ENCODE measurements at places on chromosomes 12 and 14.
A peak's percentile ranks its signal among the peaks of the same experiment; 100 is the strongest.

GRCh38 chr12:68451261-68452077 is 119.3 kb upstream of the MDM1 start:
- peak; percentile 44 for DNase-seq

DNA sequence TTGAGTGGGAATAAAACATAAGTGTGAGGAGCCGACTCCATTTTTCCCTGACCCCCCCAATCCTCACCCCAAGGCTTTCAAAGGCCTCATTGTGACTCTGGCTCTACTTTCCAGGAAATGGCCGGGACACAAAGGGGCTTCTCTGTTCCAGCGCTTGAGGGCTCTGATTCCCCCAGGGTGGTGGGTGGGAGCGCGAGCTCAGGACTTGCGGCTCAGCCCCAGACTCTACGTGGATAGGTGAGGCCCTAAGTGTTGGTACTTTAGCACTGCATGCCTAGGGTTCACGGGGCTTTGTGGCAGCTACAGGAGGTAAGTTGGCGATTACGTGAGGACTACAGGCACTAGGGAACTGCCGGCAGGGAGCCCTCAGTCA is 553 bp downstream of the CNPY2 start:
- no peak for DNase-seq

DNA sequence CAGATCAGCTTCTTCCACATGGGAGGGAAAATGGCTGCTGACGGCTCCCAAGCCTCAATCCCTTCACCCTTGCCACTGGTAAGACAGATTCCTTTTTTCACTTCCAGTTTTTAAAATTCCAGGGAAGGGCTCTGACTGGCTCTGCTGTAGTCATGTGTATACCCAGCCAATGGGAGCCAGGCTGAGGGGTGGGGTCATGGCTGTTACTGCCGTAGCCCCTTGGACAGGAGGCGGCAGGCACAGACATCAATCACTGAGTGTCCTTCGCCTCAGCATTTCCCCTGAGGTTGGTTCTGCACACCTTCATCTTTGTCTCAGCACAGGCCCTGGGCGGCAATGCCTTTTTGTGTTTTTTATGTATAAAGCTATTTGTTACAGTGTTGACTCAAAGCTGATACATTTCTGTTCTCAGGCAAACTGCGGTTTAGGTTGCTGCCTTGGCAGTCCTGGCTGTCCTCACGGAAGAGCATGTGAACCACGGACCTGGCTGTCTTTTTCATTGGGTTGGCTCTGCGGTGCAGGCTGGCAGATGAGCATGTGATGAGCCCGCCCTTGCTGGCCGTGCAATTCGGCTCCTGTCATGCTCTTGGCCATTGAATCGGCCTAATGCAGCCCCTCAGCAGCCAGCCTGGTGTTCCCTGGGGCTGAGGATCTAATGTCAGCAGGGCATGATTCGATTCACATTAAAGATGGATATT is 74.3 kb downstream of the PPM1A start:
- DNase-seq, result no peak

- peak; percentile 53 for DNase-seq
Measured at GRCh38 chr14:20524027-20524426, 18.7 kb downstream of the RNASE10 start.

DNA sequence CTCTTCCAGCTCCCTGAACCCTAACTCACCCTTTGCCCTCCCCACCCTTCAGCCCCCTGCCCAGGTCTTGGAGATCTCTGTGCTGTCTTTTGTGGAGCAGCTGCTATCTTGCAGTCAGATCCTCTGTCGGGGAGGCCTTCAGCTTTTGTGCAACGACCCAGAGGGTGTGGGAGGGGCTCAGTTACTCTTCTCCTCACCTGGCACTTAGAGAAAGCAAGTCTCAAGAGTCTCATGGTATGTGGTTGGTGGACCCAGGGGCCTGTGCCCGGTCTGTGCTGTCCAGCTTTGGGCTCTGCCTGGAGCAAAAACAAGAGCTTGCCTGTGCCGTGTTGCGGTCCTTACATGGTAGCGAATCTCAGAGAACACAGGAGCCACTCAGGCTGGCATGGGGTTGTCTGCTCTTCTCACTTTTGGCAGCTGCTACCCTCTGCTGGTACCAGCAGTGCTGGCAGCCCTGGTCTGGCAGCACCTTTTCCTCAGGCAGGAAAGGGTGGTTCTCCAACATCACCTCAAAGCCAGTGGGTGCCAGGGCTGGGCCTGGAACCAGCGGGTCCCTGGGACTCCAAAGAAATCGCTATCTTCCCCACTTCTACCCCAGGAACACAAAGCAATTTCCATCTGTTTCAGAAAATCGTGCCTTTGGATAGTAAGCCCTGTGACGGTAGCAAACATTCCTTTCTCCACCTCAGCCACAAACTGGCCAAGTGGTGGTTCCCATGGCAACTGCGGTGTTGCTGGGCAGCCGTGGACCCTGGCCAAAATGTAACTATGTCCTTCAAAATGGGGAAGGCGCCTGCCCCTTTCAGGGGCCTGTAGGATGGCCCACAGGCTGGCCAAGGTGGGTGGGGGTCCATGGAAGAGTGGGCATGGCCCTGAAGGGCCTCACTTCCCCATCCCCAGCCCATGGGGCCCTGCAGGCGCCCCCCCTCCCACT is 90.0 kb downstream of the RIN3 start:
- peak; percentile 61 for DNase-seq

- no peak for DNase-seq
Measured at GRCh38 chr12:100956311-100956852, 161.8 kb downstream of the ANO4 start.

DNA sequence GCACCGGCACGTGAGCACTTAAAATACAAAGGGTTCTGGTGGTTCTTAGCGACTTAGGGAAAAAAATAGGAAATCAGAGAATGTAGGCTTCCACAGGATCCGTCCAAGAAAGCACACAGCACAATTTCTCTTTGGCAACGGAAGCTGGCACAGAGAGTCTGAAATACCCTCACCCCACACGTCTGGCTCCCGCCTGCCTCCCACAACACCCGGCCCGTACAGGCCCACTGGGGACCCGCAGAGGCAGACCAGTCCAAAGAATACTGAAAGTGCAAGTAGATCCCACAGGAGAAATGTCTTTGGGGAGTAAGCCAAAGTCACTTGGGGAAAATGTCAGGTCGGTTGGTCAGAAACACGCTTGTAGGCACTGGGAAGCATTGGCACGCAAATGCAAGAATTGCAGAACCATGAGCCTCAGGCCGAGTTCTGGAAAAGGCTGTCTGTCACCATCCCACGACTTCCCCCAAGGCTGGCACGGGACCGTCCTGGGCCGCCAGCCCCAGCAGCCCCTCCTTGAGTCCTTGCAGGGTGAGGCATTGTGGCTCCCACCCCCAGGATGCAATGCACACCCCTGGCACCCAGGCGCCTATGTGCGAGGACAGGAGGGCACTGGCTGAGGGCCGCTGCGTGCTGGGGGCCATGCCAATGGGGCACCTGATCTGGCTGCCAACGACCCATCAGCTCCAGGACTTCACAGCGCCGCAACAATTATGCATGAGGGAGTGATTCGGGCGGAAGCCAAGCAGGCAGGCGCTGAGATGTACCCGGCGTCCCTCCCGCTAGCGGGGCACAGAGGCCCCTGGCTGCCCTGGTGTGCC is 29.7 kb downstream of the CHGA start:
- DNase-seq, result no peak

DNA sequence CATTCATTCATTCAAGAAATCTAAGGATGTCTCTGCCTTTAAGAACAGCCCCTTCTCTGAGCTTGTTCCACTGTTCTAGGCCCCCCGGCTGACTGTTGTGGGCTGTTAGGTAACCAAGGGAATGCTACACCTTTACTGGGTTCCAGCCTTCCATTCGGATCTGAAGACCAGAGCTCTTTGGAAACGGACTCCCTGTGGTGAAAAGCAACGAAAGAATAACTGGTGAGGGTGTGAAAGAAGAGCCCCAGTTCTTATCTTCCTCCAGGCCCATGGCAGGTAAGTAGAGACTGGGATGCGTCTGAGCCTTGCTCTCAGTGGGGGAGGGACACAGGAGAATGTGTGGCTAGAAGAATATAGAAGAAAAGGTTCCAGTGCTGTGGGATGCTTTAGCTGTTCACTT is 207.4 kb downstream of the TMEM132D start:
- no peak for DNase-seq

- DNase-seq, result no peak
Measured at GRCh38 chr12:13275241-13276085, 78.9 kb downstream of the EMP1 start.

- DNase-seq, result no peak
Measured at GRCh38 chr14:36241183-36241582, 64.7 kb upstream of the PTCSC3 start.

DNA sequence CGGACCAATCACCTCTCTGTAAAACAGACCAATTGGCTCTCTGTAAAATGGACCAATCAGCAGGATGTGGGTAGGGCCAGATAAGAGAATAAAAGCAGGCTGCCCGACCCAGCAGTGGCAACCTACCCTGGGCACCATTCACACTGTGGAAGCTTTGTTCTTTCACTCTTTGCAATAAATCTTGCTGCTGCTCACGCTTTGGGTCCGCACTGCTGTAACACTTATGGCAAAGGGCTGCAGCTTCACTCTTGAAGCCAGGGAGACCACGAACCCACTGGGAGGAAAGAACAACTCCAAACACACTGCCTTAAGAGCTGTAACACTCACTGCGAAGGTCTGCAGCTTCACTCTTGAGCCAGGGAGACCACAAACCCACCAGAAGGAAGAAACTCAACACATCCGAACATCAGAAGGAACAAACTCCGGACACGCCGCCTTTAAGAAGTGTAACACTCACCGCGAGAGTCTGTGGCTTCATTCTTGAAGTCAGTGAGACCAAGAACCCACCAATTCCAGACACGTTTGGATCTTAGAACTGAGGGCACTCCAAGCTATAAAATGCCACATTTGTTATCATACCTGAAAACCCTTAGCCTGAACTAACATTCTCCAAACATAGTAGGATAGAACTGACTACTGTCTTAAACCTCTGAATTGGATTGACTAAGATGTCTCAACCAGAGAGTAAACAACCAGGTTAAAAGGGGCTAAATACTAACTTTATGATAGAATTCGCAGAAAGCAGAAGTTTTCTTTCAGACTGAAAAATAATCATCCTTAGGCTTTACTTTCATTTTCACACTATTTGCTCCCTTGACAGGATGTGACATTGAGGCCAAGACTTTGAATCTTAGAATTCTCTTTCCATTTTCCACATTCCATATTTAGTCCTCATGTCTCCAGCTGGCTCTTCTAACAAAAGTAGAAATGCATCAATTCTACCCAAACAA is 33.6 kb downstream of the CDKL1 start:
- no peak for DNase-seq

DNA sequence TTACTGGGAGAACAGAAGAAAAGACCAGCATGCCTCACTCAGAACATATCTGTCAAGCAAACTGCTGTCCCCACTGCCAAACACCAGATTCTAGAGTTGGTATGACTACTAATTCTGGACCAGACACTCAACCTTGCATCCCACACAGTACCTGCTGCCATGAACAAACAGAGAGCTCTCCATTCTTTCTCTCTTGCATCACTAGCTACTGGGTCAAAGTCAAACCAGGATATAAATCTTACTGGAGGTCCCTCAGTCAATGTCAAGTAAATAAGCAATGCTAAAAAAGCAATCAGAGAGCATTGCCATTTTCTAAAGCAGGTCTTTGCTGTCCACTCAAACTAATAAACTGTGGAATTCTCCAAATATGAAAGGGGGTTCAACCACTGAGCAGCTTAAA is 452.4 kb upstream of the SEL1L start:
- no peak for DNase-seq

- DNase-seq, result peak; percentile 41
Measured at GRCh38 chr12:51886021-51886710, 1.7 kb upstream of the ANKRD33 start.

DNA sequence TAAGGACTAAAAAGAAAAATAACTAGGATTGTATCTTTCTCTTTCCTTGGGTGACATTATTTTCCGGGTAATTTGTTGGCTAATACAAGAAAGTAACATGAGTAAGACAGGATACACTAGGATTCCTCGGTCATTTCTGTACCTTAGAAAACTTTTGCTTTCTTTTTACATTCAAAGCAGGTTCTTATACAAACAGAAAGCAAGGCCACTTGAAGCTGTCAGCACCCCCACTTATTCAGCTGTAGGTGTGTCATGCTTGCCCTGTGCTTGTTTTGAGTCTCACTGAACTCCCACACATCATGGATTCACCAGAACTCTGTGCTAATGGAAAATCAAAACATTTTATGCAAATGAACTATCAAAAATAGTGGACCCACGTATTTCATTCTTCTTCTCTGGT is 266.8 kb upstream of the CLEC14A start:
- DNase-seq, result peak; percentile 37

DNA sequence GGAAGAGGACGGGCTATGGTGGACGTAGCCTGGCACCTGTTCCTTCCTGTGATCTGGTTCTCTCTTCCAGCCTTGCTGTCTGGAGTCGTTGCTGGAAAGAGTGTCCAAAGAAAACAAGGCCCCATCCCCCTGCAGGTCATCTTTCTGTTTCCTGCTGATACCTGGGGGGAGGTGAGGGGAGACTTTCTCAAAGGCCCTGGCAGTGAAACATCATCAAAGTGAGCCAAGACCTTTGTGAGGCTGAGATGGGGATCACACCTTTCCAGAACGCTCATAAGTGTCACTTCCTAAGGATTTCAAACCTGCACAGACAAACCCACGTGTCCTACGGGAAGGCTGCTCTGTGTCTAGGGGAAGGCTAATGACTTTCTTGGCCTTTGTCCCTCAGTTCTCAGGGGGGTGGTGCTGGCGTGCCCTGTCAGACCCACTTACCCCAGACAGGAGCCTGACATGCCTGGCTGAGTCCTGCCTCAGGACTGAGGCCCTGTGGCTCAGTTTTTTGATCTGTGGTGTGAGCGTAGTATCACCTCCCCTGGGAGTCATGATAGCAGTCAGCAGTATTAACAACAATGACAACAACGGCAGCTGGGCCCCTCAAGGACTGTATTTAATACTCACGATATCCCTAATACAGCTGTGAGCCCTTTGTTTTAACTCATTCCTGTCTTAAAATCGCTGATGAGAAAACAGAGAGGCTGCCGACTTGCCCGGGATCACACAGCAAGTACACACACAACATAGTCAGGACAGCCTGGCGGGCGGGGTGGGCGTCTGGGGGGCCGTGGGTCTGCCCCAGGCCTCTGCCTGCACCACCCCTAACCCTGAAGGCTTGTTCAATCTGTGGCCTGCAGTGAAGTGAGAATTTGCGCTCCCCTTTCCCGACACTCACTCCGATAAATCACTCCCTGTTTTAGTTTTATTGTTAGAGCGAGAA is 235.2 kb downstream of the SLC41A2 start:
- peak; percentile 77 for DNase-seq

DNA sequence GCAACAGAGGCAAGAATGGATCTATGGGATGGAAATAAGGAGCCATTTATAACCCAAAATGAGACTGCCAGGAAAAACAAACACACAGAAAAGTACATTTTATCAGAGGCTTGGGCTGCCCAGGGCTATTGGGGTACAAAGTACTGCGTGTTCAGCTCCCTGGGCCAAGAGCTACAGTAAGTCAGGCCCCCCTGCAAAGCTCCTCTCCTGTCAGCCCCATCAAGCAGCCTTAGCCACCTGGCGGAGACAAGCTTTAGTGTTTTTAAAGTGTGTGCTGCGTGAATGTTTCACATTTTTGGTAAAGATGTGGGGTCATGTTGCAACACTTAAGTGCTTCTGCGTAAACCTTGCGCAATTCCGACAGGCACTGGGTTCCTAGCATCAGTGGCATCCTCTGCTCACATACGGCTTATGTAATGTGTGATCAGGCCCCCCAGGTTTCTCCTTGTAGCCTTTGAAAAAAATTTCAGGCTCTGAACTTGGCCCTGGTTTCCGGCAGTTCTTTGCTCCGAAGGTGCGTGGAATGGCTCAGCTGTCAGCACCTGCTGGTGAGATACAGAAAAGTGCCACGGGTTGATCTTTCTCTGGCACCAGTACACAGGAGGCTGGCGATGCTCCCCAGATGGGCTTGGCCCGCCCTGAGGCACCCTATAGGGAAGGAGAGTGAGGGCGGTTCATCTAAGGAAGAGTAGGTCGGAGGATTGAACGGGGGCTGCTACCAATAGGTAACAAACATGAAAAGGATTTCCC is 198.7 kb upstream of the EEA1 start:
- peak; percentile 79 for DNase-seq

Data from thyroid gland (tissue), 4 donors.